ENCODE measurements at places on chromosomes 1 and 21.
A peak's percentile ranks its signal among the peaks of the same experiment; 100 is the strongest.

DNA sequence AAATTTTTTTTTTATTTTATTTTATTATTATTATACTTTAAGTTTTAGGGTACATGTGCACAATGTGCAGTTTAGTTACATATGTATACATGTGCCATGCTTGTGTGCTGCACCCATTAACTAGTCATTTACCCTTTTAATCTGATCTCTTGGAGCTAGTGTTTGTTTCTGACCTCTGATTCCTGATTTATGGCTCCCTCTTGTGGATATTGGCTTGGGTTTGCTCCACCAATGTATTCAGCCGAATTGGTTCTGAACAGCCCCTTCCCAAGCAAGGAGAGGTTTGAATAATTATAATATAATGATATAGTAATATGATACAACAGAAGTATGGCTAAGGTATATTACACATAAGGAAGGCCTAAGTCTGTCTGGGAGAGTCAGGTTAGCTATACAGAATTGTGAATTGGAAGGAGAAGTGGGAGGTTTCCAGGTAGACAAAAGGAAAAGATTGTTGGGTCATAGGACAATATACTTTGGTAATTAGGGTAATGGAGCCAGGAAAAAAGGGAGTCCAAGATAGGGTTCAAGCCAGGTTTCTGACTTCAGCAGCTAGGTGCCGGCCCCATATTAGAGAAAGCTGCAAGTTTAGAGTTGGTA lies 53.1 kb upstream of the HMCN1 start:
- no peak overlapping the region for H3K27ac ChIP-seq
- H3K4me3 ChIP-seq = no peak overlapping the region
- DNase-seq = peak; percentile 18
- H3K4me1 ChIP-seq = no peaks in the 10 kb centered on the region
- no peaks in the 10 kb centered on the region for H3K27me3 ChIP-seq

- H3K27me3 ChIP-seq = no peaks in the 10 kb centered on the region
- H3K36me3 ChIP-seq = peaks cover 2% of the 10 kb centered on the region
- DNase-seq = no peak
- peaks cover 15% of the 10 kb centered on the region for H3K4me1 ChIP-seq
- no peak overlapping the region for H3K4me3 ChIP-seq
These were observed 2.6 kb upstream of the GNB1 start for GRCh38 chr1:1893291-1893985.

DNA sequence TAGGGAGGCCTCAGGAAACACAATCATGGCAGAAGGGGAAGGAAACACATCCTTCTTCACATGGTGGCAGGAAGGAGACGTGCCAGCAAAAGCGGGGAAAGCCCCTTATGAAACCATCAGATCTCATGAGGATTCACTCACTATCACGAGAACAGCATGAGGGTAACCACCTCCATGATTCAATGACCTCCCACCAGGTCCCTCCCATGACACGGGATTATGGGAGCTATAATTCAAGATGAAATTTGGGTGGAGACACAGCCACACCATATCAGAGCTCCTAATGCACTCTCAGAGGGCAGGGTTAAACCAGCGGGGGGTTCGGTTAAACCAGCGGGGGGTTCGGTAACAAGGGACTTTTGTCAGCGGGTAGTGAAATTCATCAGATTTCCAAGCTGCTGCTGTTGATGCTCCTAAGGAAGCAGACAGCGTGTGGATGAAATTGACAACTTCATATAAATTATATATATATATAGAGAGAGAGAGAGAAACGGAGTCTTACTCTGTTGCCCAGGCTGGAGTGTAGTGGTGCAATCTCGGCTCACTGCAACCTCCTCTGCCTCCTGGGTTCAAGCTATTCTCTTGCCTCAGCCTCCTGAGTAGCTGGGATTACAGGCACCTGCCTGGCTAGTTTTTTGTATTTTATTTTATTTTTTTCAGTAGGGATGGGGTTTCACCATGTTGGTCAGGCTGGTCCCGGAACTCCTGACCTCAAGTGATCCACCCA lies 4.2 kb downstream of the CSTB start:
- H3K4me3 ChIP-seq = no peak overlapping the region
- DNase-seq = no peak
- H3K4me1 ChIP-seq = no peaks in the 10 kb centered on the region
- H3K27me3 ChIP-seq = no peaks in the 10 kb centered on the region
- H3K36me3 ChIP-seq = 0 out of 2 replicates have a peak, but pooled peaks cover 9% of the 10 kb centered on the region

- H3K27me3 ChIP-seq = no peaks in the 10 kb centered on the region
- DNase-seq = peak; percentile 66
- no peaks in the 10 kb centered on the region for H3K36me3 ChIP-seq
- no peak overlapping the region for H3K27ac ChIP-seq
- H3K4me1 ChIP-seq = no peaks in the 10 kb centered on the region
These were observed 1695.3 kb downstream of the BRINP3 start for GRCh38 chr1:188782220-188782841.
